Fibroblast of skin of right biceps (primary cell): ENCODE measurements at places on chromosomes 2 and 18.

- DNase-seq, result no peak
These were observed 89.4 kb upstream of the TAF1B start for GRCh38 chr2:9753665-9754531.

DNA sequence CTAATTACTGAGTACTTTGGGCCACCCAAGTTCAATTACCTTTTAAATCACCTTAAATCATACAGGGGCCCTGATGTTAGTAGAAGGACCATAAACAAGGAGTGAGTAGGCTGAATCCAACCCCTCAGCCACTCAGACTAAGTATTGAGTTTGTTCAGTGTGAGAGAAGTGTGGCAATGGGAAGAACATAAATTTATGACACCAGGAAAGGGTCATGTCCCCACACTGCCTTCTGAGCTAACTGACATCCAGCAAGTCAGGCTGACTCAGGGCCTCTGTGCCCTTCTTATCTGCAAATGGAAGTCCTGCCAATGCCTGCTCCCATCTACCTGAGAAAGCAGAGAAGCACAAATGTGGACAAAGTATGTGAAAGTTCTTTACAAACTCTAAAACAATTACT lies 12.9 kb downstream of the PLEKHM3 start:
- no peak for DNase-seq

DNA sequence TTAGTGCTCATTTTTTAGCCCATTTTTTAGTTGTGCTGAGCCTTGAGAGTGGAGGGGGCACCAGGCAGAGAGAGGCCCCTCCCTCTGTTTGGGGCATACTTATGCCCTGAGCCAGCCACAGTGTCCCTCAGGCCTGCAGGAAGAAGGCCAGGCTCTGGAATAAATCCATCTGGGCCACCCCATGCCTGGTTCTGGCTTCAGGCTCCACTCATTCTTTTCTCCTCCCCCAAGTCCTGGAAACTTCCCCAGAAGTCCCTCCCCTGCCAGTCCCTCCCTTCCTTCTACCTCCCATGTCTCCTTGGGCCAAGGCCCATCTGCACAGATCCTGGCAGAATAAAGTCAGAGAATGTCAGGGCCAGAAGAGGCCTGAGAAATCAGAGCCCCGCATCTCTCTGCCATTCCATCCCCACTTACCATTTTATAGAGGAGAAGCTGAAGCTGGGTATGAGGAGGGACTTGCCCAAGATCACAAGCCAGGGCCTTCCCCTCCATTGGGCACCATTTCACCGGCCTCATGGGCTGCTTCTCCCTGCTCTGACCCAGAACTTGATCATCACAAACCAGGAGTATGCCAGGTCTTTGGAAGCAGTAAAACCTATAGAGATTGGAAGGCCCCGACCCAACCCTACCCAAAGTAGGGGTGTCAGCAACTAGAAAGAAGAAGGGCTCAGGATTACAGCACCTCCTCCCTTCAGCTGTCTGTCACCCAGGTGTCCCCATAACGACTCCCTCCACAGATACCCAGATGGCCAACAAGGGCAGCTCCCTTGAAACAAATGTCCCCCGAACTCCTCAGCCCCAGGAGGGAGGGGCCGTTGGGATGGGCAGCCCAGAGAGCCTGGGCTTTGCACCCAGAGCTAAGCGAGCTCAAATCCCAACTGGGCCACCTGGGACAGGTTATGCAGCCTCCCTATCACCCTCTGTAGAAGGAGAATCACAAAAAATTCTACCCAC lies 108.4 kb downstream of the POLR1A start:
- peak; percentile 81 for DNase-seq

- peak; percentile 42 for DNase-seq
These were observed 346.7 kb downstream of the RAD51AP2 start for GRCh38 chr2:17171446-17172049.

GRCh38 chr2:219041252-219041651 lies at the start of gene CFAP65:
Gene CFAP65, minus strand, starts transcription at chr2:219041516. Its CDS starts 2,468 bp downstream, at chr2:219039048.
- peak; percentile 58 for DNase-seq

DNA sequence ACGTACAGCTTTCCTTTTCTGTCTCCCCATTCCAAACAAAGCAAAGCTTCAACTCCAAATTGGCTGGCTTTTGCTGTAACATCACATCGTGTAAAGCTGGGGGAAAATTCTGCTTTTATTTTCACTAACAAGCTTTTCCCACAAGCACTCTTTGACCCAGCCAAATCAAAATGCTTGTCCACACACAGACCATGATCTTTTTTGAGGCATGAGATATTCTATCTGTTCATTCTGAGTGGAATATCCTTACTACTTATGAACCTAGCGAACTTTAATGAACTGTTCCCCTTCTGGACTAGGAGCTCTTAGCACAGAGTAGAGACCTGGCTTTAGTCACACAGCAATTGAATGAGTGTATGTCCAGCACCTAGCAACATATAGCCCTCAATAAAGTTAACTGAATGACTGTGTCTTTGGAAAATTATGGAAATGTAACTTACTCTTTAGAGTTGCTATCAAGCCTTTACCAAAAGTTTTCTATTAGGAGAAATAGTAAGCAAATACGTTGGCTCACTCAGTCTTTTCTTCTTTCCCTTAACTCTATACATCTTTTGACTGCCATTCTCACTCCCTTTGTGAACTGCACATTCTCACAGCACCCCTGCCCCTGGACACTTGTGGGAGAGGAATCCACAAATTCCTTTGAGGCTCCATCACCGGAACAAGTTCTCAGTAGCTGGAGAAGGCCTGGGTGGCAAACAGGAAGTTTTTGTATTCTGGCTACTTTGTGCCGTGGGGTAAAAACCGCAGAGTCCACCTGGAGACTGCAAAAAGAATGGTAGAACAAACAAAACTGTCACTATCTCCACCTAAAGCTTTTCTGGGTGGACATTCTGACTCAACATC lies 1.3 kb upstream of the UBE2E3 start:
- peak; percentile 80 for DNase-seq

GRCh38 chr2:132256251-132256902 lies 94.6 kb upstream of the ANKRD30BL start:
- no peak for DNase-seq

GRCh38 chr2:160651416-160652200 lies 158.0 kb upstream of the RBMS1 start:
- DNase-seq, result peak; percentile 52

- no peak for DNase-seq
These were observed 789.3 kb upstream of the FAM98A start for GRCh38 chr2:34388446-34388845.

GRCh38 chr2:195181059-195181705 lies 475.8 kb upstream of the SLC39A10 start:
- peak; percentile 12 for DNase-seq

GRCh38 chr18:52348209-52348608 lies 8.2 kb downstream of the DCC start:
- DNase-seq, result peak; percentile 20

GRCh38 chr18:49795612-49796552 lies 17.5 kb downstream of the ACAA2 start:
- no peak for DNase-seq

DNA sequence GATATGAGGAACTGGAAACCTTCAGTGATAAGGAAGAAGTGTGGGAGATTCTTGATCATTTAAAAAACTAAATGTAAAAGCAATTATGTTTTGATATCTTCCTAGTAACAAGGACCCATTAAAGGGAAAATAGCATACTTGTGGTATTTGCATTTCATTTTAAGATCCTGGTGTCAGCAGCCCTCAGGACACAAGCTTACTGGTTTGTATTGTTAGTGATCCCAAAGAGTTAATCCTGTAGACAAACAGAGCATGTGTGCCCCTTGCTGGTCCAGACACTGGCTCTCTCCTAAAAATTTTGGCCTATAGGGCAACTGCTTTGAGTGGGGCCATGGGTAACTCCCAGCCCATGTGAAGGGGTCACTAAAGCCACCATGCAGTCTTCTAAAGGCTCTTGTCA lies 101.1 kb upstream of the TFCP2L1 start:
- no peak for DNase-seq

DNA sequence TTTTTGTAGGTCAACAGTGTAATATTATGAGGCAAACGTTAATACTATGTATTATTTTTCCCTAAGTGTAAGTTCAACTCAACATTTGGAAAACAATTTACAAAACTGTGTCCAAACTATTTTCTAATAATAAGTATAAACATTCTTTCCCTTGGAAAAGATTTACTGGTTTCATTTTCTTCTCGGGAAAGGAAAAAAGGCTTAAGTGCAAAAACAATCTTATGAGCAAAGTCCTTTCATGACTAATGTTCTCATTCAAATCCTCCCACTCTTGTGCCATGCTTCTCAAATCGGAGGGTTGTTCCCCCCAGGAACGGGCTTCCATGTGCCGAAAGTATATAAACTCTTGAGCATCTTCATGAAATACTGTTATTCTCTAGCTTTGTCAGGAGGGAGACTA lies 19.8 kb upstream of the L3MBTL4 start:
- no peak for DNase-seq

- DNase-seq, result no peak
These were observed 23.5 kb downstream of the C1D start for GRCh38 chr2:68039317-68039716.

DNA sequence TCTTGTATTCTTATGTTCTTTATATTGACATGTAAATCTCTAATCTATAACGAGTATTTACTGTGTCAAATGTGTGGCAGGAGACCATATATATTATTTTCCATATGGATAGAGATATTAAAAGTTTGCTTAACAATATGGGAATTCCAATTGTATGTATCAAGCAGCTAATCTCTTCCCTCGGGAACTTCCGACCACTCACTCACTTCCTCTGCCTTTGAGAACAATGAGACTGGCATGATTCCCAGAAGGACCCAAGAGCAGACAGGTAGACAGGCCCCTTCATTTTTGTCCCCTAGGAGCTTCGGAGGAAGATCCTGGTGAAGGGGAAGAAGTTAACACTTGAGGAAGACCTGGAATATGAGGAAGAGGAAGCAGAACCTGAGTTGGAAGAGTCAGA lies 24.1 kb downstream of the PLCD4 start:
- peak; percentile 65 for DNase-seq

DNA sequence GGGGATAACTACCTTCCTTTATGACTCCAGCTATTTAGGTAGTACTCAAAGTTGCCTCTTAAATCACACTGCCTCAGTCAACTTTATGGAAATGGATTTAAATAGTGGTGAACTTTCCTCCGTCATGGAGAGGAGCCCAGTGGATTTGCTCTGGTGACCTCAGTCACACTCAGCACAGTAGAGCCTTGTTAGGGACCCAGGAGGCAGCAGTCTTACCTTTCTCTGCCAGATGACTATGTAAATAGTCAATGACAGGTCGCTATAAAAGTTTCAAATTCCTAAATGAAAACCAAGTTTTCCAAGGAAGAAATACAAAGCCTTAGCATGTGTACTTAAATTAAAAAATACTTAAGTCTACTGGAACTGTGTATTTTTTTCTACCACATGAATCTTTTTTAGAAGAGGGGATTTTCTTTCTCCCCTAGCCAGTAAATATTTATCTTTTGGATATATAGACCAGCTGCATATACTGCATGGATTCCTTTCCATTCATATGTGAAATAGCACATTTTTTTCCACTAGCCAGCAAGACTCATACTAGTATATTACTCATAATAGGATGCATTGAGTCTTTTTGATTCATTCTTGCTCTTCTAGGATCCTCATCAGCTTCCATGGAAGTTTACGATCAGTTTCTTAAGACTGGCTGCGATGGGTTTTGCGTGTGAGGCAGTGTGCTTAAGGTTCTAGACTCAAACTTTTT lies 147.1 kb downstream of the FMNL2 start:
- no peak for DNase-seq

DNA sequence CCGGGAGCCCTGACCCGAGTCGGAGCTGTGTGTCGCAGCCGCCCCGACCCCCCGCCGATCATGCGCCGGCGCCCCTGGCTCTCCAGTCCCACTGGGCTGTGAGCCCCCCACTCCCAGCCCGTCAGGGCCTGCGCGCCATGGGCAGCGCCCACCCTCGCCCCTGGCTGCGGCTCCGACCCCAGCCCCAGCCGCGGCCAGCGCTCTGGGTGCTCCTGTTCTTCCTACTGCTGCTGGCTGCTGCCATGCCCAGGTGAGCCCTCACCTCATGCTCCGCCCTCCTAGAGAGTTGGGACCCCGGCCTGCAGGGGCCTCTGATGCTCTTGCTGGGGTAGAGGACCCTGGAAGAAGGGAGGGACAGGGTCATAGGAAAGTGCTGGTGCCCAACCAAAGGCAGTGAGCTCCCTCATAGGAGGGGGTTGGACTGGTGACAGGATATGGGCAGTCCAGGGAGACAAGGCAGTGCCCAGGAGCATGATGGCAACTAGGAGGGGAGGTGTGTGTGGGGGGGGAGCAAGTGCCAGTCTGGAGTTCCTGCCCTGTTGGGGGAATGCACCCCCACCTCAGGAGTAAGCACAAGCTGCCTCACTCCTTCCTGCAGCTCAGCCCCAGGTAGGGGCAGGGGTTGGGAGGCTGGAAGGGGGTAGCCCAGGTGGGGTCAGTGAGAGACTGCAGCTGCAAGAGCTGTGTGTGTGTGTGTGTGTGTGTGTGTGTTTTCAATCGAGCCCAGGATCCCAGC lies 375 bp downstream of the WNT10A start:
- no peak for DNase-seq

- no peak for DNase-seq
These were observed 28.5 kb downstream of the TMEM18 start for GRCh38 chr2:648476-649424.

DNA sequence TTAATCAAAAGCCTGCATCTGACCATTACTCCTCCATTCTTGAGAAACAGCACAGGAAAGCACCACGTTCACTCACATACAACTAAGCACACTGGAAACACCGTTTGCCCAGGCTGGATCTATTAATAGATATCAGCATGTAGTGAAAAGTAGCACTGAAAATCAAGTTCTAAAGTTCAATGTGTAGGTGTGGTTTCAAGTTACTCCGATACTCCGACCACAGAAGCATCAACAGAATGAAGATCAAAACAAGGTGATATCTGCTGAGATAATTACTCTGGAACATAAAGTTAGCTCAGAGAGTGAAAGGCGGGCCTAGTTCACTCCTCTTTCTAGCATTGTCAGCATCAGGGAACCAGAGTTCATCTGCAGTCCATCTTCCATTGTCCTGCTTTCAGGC lies 1367.4 kb upstream of the ACVR2A start:
- DNase-seq, result no peak

- no peak for DNase-seq
These were observed 2.0 kb upstream of the SETBP1 start for GRCh38 chr18:44678725-44679055.
